ENCODE measurements at places on chromosomes 12 and 14.

DNA sequence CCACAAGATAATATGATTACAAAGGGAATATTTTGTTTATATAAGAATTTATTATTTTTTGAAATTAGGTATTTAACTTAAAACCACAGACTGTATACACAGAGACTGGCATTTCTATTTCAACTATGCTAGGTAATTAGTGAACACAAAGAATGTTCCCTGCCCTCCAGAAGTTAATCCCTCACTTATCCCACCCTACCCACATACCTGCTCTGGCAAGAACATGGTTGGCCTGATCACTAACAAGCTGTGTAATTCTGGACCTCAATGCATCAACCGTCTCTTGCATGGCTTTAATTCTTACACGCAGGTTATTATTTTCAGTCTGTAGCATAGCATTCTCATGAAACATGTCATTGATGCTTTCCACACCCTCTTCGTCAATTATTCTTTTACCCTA lies 85.9 kb downstream of the KIF21A start:
- DNase-seq, result no peak

DNA sequence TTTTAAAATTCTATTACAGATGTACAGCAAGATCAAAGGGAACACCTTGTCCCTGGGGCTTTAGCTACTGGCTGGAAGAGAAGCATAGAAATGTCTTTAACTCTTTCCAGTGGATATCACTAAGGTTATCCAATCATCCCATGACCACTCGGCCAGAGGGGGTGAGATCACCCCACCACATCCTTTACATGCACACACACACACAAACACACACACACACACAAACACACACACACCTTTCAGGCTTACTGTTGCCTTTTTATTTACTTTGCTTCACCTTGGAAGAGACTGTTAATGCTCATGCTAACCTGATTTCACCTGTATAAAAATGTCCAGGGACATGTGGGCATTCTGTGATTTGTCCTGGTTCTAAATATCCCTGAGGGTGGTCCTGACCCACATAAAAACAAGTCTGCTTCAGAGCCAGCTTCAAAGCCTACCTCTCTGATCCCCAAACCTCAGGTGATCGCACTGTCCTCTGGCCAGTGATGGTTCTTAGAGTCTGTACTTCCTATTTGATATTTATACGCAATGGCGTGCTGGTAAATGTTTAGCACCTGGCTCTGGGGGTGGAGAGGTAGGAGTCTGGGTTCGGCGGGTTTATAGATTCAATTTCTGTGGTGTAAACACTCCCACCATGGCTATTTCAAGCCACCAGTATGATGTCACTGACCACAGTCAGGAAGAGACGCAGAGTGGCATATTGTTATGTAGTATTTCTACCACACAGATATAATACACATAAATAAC lies 166.1 kb upstream of the EEA1 start:
- no peak for DNase-seq

DNA sequence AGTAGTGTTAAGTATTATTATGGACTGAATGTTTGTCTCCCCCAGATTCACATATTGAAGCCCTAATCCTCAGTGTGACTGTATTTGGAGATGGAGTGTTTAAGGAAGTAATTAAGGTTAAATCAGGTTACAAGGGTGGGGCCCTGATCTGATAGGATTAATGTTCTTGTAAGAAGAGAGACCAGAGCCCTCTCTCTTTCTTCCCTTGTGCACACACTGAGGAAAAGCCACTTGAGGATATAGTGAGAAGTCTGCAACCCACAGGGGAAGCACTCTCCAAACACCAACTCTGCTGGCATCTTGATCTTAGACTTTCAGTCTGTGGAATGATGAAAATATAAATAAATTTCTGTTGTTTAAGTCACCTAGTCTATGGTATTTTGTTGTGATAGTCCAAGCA lies 2.2 kb upstream of the KLRG1 start:
- no peak for DNase-seq

GRCh38 chr14:47744155-47744554 lies 68.8 kb upstream of the MDGA2 start:
- DNase-seq, result no peak

GRCh38 chr14:76644855-76645518 lies 116.3 kb upstream of the VASH1 start:
- DNase-seq, result no peak

- no peak for DNase-seq
Observed at GRCh38 chr14:31106768-31107167, 80.6 kb upstream of the STRN3 start.

DNA sequence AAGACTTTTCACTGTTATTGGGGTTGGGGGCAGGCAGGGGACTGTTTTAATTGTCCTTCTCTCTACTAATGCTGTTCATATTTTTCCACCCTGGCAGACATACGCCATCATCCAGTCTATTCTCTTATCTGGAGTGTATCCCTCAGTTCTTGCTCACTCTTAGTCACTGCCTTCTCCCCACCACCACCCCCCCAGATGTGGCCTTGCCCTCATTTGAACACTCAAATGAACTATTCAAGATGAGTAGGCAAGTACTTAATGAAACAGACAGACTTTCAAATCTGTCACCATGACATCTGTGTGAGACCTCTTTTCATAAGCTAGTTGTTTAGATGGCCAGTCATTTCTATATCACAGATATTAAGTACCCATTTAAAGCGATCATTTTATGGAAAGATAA lies 10.1 kb downstream of the NUDT4 start:
- no peak for DNase-seq

GRCh38 chr14:102893452-102893851 lies 29.0 kb upstream of the AMN start:
- peak; percentile 47 for DNase-seq

GRCh38 chr12:91040096-91040755 lies 17.6 kb downstream of the KERA start:
- DNase-seq, result no peak

GRCh38 chr14:102729268-102729667 lies 48.0 kb upstream of the TRAF3 start:
- DNase-seq, result no peak

GRCh38 chr12:106113824-106114446 lies 24.8 kb downstream of the NUAK1 start:
- DNase-seq, result no peak

- DNase-seq, result no peak
Observed at GRCh38 chr12:49413796-49414195, 46.5 kb downstream of the SPATS2 start.

- no peak for DNase-seq
Observed at GRCh38 chr14:61268812-61269211, 12.3 kb downstream of the TMEM30B start.

All from brain pericyte (primary cell).